Calu3 (cell line): ENCODE measurements at places on chromosomes 11 and 22. TPM values are rescaled to one million over a fixed set of nuclear protein-coding genes. Genes with fewer than 3 reads are reported as not detected.

Gene DGCR6
- 3.1 and 3.2 TPM in 2 replicates for total RNA-seq

Gene GPR83
- 0.07 and 0.19 TPM in 2 replicates for total RNA-seq

GRCh38 chr11:1548221-1549070 lies 23.6 kb downstream of the DUSP8 start:
- H3K4me3 ChIP-seq: peak overlapping the region; percentile 62
- peaks cover under 1% of the 10 kb centered on the region for H3K4me1 ChIP-seq

- no peaks in the 10 kb centered on the region for H3K4me1 ChIP-seq
- H3K27me3 ChIP-seq: no peaks in the 10 kb centered on the region
- DNase-seq: no peak
- H3K27ac ChIP-seq: no peak overlapping the region
- H3K4me3 ChIP-seq: no peak overlapping the region
Measured at GRCh38 chr11:76567261-76567660, 103.3 kb downstream of the LRRC32 start.

- H3K36me3 ChIP-seq: no peaks in the 10 kb centered on the region
- H3K4me3 ChIP-seq: no peak overlapping the region
- DNase-seq: peak; percentile 13
- H3K27ac ChIP-seq: no peak overlapping the region
Measured at GRCh38 chr11:57885298-57886050, 123.9 kb downstream of the CTNND1 start.

GRCh38 chr11:14413307-14414069 lies 54.5 kb upstream of the RRAS2 start:
- H3K27me3 ChIP-seq: no peaks in the 10 kb centered on the region
- H3K4me1 ChIP-seq: no peaks in the 10 kb centered on the region

GRCh38 chr11:70861559-70861958 lies 390.8 kb downstream of the SHANK2 start:
- H3K27me3 ChIP-seq: no peaks in the 10 kb centered on the region
- DNase-seq: no peak
- no peaks in the 10 kb centered on the region for H3K4me1 ChIP-seq
- H3K4me3 ChIP-seq: no peak overlapping the region
- no peak overlapping the region for H3K27ac ChIP-seq

GRCh38 chr11:27487706-27488105 lies 15.1 kb upstream of the LGR4 start:
- H3K27ac ChIP-seq: no peak overlapping the region
- H3K36me3 ChIP-seq: peaks cover 20% of the 10 kb centered on the region
- no peaks in the 10 kb centered on the region for H3K4me1 ChIP-seq
- no peak for DNase-seq
- no peak overlapping the region for H3K4me3 ChIP-seq

GRCh38 chr11:106491751-106492150 lies 414.3 kb downstream of the AASDHPPT start:
- no peaks in the 10 kb centered on the region for H3K27me3 ChIP-seq
- H3K4me1 ChIP-seq: no peaks in the 10 kb centered on the region
- DNase-seq: no peak
- no peaks in the 10 kb centered on the region for H3K36me3 ChIP-seq
- H3K4me3 ChIP-seq: no peak overlapping the region

DNA sequence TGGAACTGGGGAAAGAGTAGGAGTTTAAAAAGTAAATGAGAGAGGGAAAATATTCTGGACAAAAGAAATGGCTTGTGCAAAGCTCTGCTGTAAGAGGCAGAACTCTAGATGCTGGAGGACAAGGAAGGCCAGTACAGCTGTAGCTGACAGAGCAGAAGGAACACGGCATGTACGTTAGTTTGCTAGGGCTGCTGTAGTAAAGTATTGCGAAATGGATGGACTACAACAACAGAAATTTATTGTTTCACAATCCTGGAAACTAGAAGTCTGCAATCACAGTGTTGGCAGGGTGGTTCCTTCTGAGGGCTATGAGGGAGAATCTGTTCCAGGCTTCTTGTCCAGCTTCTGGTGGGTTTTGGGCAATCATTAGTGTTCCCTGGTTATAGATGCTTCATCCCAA lies 454.4 kb downstream of the NTM start:
- H3K27me3 ChIP-seq: no peaks in the 10 kb centered on the region
- H3K4me3 ChIP-seq: no peak overlapping the region
- H3K27ac ChIP-seq: no peak overlapping the region
